ENCODE measurements at places on chromosomes 7 and 10. TPM values are rescaled to one million over a fixed set of nuclear protein-coding genes. Genes with fewer than 3 reads are reported as not detected.

Gene DDX50
- total RNA-seq = 40.4 TPM

Gene SPDYE2
- total RNA-seq = not detected

Gene ZMYND11
- total RNA-seq = 41.8 TPM

Gene MMP21
- not detected for total RNA-seq

Gene SPACDR
- total RNA-seq = 0.78 TPM

Gene XRCC2
- 9.2 TPM for total RNA-seq

Gene CYP26C1
- total RNA-seq = under 0.01 TPM

Gene OR2A12
- total RNA-seq = not detected

Gene AZGP1
- not detected for total RNA-seq

Gene OR2A2
- total RNA-seq = not detected

Gene BMPR1A
- 37.8 TPM for total RNA-seq

Gene INSYN2A
- 1.1 TPM for total RNA-seq

Gene NPFFR1
- total RNA-seq = not detected

Gene ELOVL3
- not detected for total RNA-seq

Gene RBAK
- 6.6 TPM for total RNA-seq

Gene SUN3
- not detected for total RNA-seq

Gene DNMBP
- total RNA-seq = 38.3 TPM

Gene FAM25C
- total RNA-seq = not detected

Gene PRSS2
- total RNA-seq = not detected

Gene PPP1R3C
- 2.6 TPM for total RNA-seq

Gene HDAC9
- 2.9 TPM for total RNA-seq

Gene HMX3
- total RNA-seq = not detected

Gene CALML3
- not detected for total RNA-seq

Gene KIF11
- 21.7 TPM for total RNA-seq

Gene PAX4
- not detected for total RNA-seq

Gene LMBR1
- total RNA-seq = 37.9 TPM

Gene TSPAN15
- 0.73 TPM for total RNA-seq

Gene H2BK1
- not detected for total RNA-seq

Gene RHBDD2
- 14.3 TPM for total RNA-seq

Gene ACTR3C
- 0.20 TPM for total RNA-seq

Gene SGCE
- total RNA-seq = 65.5 TPM

Gene AGK
- total RNA-seq = 35.0 TPM

Measured in subcutaneous preadipocyte (primary cell).